ENCODE measurements at places on chromosomes 7 and 10. TPM values are rescaled to one million over a fixed set of nuclear protein-coding genes. Genes with fewer than 3 reads are reported as not detected.

GRCh38 chr7:27933671-27934565 is 194.0 kb downstream of the TAX1BP1 start:
- DNase-seq, result no peak

GRCh38 chr10:91759581-91759986 is 38.6 kb upstream of the TNKS2 start:
- DNase-seq, result no peak

DNA sequence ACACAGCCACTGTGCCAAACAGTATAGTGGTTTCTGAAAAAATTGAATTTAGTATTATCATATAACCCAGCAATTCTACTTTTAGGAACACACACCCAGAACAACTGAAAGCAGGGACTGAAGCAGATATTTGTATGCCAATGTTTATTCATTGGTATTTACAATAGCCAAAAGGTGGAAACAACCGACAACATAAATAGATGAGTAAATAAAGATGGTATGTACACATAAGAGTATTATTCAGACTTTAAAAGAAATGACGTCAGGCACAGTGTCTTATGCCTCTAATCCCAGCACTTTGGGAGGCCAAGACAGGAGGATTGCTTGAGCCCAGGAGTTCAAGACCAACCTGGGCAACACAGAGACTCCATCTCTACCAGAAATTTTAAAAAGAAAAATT is 7.2 kb downstream of the CDCA7L start:
- no peak for DNase-seq

Gene TM9SF3
- total RNA-seq, result 123 TPM

- no peak for DNase-seq
Observed at GRCh38 chr10:49556723-49557122, 17.8 kb upstream of the ERCC6 start.

DNA sequence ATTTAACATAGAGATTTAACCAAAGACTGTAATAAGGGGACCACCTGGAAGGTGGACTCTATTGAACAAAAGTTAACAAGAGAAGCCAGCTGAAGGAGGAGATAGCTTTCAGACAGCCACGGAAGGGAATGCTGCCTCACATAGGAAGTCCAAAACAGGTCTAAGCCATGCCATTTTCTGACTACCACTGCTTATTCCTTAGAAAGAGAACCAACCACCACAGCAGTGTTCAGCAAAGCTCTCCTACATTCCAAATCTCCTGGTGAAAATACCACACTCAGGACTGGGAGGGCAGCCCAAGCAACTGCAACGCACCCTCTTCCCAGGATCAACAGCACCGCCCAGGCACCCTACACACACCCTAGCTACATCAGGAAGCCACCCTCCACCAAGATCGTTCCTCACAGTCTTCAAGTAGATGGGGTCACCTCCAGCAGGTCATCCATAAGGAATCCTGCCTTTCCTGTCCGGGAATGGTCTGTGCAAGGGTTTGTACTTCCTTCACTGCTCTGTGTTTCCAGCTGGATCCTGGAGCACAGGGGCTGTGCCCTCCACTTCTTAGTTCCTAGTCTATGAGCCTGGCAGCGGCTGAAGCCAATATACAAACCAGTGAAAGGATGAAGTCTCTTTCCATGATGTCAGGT is 2.5 kb downstream of the KIAA1549 start:
- no peak for DNase-seq

- DNase-seq, result no peak
Observed at GRCh38 chr7:74138945-74139843, 35.0 kb upstream of the EIF4H start.

GRCh38 chr10:125444790-125445189 is 238.2 kb downstream of the TEX36 start:
- no peak for DNase-seq

GRCh38 chr10:114711176-114711868 is 53.2 kb upstream of the ABLIM1 start:
- DNase-seq, result no peak

DNA sequence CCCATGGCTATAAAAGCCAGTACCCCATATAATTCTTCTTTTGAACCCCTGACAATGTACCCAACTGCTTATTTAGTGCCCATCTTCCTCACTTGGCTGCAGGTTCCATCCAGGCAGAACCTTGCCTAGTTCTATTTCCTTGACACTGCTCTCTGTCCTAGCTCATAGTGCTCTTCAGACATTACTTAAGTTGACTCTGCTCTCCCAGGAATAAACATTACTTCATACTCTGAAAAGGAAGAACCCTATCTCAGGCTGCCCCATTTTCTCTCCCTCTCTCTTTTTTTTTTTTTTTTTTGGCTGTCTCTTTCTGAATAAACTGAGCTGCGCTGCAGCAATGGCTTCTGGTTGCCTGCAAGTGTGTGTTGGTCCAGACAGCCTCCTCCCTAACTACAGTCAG is 21.0 kb downstream of the ACTA2 start:
- DNase-seq, result no peak

DNA sequence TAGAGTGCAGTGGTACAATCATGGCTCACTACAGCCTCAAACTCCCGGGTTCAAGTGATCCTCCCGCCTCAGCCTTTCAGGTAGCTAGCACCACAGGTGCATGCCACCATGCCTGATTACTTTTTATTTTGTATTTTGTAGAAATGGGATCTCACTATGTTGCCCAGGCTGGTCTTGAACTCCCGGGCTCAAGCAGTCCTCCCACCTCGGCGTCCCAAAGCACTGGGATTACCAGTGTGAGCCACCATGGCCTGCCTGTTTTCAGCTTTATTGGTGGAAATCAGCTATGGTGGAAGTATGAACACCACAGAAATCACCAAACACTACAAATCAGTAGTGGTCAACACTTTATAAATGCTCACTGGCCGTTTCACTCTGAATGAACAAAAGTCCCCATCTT is 299.9 kb upstream of the LYZL1 start:
- DNase-seq, result no peak

DNA sequence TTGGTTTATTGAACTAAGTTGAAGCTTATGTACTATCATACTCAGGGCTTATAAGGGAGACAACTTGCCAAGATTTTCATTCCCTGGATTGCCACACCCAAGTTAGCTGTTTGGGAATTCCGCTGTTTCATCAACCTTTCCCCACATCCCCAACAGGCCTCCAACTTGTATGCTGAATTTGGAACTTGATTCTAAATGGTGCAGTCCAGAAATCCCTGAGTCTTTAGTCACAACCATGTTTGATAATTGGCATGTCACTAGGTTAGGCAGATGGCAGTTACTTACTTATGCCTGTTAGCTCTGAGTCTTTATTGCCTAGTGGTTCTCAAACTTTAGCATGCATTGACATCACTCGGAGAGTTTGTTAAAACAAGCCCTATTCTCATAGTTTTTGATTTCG is 135.4 kb upstream of the PRPS1L1 start:
- no peak for DNase-seq

DNA sequence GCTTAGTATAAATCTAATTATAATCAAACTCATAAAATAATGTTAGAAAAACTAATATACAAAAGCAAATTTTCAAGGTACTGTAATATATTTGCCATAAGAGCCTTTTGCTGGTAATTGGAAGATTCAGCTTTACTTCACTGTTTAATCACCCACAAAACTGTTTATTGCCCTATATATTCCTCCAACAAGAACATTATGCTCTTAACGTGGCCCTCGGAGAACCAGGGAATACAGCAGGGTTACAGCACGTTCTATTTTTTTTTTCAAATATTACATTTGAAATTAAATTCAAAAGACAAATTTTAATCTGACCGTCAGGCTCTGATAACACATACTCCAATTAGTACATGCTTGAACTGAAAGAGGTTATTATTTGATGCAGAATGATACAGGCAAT is 336.3 kb upstream of the LRRN3 start:
- DNase-seq, result no peak

DNA sequence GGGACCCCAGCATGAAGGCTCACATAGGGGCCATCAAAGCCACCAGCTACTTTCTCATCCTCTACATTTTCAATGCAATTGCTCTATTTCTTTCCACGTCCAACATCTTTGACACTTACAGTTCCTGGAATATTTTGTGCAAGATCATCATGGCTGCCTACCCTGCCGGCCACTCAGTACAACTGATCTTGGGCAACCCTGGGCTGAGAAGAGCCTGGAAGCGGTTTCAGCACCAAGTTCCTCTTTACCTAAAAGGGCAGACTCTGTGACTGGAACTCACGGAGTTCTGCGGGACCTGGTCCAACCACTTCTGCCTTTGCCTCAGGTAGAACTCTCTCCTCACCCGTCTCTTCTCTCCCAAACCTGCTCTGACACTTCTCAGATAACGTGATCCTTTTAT is 945 bp downstream of the TAS2R40 start:
- peak; percentile 66 for DNase-seq

Gene DGKI
- total RNA-seq, result 0.67 TPM

- DNase-seq, result no peak
Observed at GRCh38 chr10:15255961-15256360, 87.5 kb upstream of the NMT2 start.

Gene PAPSS2
- 210 TPM for total RNA-seq

Gene TMEM178B
- 1.4 TPM for total RNA-seq

Gene ARL5B
- total RNA-seq, result 11.5 TPM

- no peak for DNase-seq
Observed at GRCh38 chr7:51242881-51243518, 73.6 kb downstream of the COBL start.

GRCh38 chr7:112110175-112110574 is 96.0 kb downstream of the DOCK4 start:
- no peak for DNase-seq
